ENCODE measurements at places on chromosomes 1 and 21. TPM values are rescaled to one million over a fixed set of nuclear protein-coding genes. Genes with fewer than 3 reads are reported as not detected.

Gene DENND1B
- 12.4 TPM for polyA plus RNA-seq

Gene CACYBP
- polyA plus RNA-seq: 177 TPM

Gene MCOLN3
- polyA plus RNA-seq: 0.20 TPM

Gene AVPR1B
- polyA plus RNA-seq: not detected

Gene TRIM67
- polyA plus RNA-seq: 8.0 TPM

Gene BMP8B
- 0.04 TPM for polyA plus RNA-seq

Gene ADORA3
- polyA plus RNA-seq: not detected

Gene FAM151A
- polyA plus RNA-seq: not detected

Gene CD34
- polyA plus RNA-seq: not detected

Gene UMODL1
- polyA plus RNA-seq: not detected

Gene FAM72D
- polyA plus RNA-seq: not detected

Gene TSTD1
- 63.5 TPM for polyA plus RNA-seq

Gene AMY1C
- not detected for polyA plus RNA-seq

Gene CLCA4
- polyA plus RNA-seq: not detected

Gene C1orf115
- 0.42 TPM for polyA plus RNA-seq

Gene OR10Z1
- not detected for polyA plus RNA-seq

Gene TCHHL1
- not detected for polyA plus RNA-seq

Gene FCRL6
- polyA plus RNA-seq: not detected

Gene A3GALT2
- polyA plus RNA-seq: not detected

Gene PRKAA2
- 18.5 TPM for polyA plus RNA-seq

Gene DMBX1
- polyA plus RNA-seq: not detected

Gene HHAT
- polyA plus RNA-seq: 5.3 TPM

Gene PRAMEF14
- not detected for polyA plus RNA-seq

Gene PSMB4
- polyA plus RNA-seq: 695 TPM

Gene ROR1
- 0.27 TPM for polyA plus RNA-seq

Gene AADACL3
- polyA plus RNA-seq: not detected
